ENCODE measurements at places on chromosomes 7 and 10.

DNA sequence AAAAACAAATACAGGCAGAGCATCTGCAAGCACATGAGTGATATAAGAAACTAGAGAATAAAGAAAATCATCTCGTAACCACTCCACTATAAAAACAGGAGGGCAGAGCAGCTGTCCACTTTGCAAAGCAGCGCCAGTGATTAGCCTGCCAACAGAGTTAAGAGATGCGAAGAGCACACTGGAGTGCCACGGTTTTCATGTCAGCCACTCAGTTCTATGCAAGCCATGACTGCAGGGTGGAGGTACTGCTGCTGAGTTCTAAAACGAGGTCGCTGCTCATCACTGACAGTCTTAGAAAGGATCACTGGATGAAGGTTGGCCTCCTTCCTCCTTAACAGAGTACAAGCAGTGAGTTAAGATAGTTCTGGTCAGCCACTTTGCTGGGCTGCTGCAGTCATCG, 58.5 kb downstream of the FGFR2 start:
- no peak for DNase-seq

DNA sequence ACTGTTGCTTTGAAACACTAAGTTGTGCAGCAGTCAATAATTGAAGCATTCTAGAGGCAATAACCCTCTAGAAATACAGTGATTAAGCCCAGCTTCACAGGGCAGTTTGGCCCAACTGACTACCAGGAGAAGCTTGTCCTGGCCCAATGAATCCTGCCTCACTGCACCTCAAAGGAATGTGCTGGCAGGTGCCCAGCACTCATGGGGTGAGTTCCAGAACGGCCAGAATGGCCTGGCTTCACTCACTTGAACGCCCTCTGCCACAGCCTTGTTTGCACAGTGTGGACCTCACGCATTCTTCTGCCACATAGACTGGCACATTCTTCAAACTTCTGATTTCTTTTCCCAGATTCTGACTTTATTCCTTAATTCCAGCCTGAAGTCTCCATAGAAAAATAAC, 6.6 kb upstream of the ITIH2 start:
- no peak for DNase-seq

DNA sequence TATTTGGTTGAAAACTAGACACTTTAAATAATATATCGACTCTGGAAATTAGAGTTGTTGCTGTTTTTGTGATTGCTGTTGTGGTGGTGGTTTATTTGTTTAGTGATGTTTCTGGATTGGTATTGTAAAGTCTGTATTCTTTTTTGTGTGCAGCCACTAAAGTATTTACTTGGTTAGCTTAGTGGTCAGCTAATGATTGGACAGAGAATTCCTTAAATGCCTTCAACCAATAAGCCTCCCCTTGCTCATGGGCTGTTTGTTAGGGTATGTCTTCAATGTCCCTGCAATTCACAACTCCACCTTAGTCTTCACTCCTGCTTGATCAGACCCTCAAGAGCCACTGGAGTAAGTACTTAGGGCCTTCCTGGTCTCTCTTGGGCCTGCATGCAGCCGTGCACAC, 71.0 kb downstream of the PAXIP1 start:
- DNase-seq, result no peak

DNA sequence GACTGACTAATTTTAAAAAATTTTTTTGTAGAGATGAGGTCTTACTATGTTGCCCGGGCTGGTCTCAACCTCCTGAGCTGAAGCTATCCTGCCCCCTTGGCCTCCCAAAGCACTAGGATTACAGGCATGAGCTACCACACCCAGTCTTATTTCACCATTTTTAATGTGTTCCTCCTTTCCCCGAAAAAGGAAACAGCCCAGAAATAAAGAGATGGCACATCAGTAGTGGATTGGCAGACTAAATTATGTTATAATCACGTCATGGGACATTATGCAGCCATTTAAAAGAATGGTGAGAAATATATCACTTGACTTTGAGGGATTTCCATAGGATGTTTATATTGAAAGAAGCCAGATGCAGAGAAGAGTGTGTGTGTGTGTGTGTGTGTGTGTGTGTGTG, 40.5 kb downstream of the CAPZA2 start:
- no peak for DNase-seq

GRCh38 chr10:71829896-71830295, 21.2 kb downstream of the PSAP start:
- DNase-seq, result no peak

DNA sequence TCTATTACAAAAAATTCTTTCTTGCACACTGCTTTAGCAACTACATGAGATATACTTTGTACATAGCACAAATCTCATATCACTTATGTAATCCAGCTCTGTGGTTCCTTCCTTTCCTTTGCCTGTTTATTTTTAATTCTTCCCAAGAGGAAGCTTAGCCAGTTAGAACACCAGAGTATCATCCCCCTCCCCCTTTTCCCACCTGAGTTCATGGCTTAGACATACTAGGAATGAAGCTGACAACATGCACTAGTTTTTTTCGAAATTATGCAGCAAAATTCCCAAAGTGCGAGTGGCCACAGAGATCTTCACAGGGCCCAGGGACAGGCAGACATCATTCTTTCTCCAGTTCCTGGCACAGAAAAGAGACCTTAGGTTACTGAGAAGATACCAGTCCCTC, 17.8 kb downstream of the CAV1 start:
- DNase-seq, result no peak

DNA sequence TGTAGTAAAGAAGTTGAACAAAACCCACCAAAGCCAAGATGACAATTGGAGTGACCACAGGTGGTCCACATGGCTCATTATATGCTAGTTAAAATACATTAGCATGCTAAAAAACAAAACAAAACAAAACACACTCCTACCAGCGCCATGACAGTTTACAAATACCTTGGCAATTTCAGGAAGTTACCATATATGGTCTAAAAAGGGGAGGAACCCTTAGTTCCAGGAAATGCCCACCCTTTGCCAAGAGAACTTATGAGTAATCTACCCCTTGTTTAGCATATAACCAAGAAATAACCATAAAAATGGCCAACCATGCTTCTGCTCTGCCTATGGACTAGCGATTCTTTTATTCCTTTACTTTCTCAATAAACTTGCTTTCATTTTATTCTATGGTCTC, 979.1 kb upstream of the POT1 start:
- no peak for DNase-seq

DNA sequence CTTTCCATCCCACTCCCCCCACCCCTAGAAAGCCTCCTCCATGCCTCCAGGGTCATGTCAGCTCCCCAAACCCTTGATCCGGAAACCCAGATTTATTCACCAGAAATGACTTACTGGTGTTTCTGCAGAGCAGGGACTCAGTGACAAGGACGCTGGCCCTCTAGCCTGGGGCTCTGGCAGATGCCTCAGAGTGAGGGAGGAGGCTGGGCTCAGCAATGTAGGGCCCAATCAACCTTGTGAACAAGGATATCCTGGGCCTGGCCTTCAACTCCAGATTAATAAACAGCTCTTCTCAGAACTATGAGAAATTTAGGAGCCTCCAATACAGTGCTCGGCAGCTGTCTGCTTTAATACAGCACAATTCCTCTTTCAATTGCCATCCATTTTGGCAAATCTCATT, at the start of gene MBL2:
MBL2 (minus strand) TSS at position 162 of the 400 bp plus-strand sequence. CDS start 1,149 bp downstream, outside the sequence.
- DNase-seq, result no peak

DNA sequence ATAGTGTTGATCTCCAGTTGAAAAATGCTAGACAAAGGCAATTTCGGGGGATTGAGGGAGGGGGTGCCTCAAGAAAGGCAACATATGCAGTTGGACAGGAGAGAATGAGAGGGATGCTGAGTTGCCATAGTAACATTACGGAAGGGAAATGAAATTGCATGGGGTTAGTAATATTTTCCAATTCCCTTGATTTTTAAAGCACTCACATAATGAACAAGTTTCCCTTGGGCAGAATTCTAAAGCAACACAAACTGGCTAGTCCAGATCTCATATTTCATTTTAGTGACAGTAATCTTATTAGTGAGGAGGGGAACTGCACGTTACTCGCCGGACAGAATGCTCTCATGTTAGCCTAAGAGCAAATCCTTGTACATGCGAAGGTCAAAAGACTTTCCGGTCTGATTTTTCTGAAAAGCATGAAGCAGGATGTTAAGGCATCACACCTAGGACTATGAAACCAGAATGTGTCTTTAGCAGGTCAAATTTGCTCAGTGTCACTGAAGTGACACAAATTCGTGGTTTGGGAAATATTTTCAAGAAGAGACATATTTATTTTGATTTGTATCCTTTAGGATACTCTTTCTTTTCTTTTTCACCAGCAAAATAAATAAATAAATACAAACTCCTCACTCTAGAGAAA, 165.5 kb downstream of the ANK3 start:
- no peak for DNase-seq

- DNase-seq, result no peak
Measured at GRCh38 chr10:7337431-7338171, 73.2 kb downstream of the SFMBT2 start.

DNA sequence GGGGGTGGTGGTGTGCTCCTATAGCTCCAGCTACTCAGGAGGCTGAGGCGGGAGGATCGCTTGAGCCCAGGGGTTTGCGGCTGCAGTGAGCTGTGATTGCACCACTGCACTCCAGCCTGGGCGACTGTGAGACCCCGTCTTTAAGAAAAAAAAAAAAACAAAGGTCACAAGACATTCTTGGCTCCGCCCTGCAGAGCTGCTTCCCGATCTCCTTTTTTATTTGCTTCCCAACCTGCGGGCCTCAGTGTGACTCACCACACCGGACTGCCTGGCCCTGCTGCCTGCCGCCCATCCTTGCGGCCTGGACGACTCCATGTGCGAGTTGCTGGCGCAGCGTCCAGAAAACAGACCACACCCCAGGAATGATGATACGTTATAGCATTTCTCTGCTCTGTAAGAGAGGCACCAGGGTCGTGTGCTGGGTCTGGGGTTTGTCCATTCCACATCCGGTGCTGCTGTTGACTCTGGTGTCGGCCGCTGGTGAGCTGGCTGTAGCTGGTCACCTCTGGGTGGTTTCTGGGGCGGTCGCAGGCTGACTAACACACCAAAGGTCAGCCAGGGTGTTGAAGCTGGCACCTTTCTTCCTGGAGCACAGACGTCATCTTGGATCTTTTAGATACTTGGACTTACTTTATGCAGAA, 123.6 kb downstream of the TCF7L2 start:
- DNase-seq, result no peak

DNA sequence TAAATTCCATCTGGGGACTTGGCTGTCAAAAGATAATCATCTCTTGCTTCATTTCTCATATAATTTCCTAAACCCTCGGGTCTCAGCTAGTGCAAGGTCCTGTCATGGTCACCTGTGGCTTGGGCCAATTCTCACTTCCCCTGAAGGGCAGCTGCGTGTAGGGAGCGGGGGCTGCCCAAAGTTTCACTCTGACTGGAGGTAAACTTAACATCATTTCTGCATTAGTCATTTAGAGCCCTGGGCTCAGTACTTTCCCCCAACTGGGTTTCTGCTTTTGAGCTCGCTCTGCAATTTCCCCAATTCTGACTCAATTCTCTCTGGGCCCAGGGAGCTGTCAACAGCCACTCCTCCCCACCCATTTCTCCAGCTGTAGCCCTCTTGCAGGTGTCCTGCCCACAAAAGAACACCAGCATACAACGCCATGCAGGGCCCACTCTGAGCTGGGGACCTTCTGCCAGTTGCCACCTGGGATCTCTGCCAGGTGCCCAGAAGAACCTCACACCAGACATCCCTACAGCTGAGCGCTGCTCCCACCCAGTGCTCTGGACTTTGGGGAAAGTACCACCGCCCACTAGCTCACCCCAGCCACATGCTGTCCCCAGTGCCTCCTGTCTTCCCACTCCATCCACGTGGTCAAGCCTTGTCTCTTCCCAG, 37.9 kb downstream of the VOPP1 start:
- peak; percentile 39 for DNase-seq

DNA sequence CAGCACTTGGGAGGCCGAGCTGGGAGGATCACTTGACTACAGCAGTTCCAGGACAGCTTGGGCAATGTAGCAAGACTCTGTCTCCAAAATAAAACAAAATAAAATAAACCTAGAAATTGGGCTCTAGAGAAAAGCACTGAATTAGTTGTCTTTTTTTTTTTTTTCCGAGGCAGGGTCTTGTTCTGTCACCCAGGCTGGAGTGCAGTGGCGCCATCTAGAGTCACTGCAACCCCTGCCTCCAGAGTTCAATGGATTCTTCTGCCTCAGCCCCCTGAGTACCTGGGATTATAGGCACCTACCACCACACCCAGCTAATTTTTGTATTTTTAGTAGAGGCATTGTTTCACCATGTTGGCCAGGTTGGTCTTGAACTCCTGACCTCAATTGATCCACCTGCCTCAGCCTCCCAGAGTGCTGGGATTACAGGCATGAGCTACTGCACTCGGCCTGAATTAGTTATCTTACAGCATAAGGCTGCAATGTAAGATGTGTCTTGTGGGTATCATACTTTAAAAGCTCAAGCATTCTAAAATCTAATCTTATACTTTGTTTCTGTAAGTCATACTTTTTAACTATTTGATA, 12.8 kb downstream of the MEIG1 start:
- no peak for DNase-seq

GRCh38 chr7:121643320-121643719, 229.6 kb upstream of the PTPRZ1 start:
- DNase-seq, result no peak

DNA sequence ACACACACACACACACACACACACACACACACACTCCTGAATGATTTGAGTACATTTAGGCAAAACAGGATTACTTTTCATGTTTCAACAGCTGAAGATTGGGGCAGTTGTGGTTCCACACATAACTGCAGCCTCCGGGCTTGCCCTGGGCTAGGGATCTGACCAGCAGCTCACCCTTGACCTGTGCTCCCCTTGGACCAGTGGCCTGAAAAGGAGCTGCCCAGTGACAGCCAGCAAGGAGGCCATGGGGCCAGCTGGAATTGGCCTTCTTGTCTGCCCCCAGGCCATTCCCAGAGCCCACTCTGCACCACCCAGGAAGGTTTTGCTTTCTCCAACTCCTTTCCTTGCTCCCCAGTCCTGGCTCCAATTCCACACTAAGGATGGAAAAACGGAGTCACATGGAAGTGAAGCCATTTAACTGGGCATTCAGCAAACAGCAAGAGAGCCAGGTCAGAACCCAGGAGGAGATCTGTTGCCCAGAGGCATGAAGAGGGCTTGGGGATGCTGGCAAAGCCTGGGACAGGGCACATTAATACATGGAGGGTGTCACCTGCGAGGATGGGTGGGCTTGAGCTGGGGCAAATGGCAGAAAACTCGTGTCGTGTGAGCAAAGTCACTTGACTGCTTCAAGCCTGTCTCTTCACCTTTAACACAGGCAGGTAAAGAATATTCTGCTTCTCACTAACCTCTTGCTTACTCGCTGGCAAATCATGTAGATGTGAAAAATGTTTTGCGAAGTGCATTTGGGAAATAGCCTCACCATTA, 61.5 kb upstream of the GDF10 start:
- no peak for DNase-seq

DNA sequence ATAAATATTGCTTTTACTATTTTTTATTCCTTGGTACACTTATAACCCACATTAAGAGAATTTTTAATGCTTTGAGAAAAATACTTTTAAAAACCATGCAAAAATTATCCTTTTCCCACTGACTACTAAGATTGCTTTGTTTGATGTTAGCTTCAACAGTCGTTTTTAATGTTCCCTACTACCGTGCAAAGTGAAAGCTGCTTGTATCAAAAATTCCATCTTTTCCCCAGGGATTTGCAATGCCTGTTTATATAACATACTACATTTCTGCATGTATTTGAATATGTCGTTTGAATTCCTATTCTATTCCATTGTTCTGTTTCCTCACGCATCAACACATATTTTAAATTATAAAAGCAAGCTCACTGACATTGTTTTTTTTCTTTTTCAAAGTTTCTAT, 54.4 kb downstream of the TFPI2 start:
- DNase-seq, result no peak

GRCh38 chr10:128031216-128031615, 95.0 kb downstream of the MKI67 start:
- no peak for DNase-seq

GRCh38 chr7:159329818-159330378, 185.2 kb upstream of the VIPR2 start:
- DNase-seq, result no peak

GRCh38 chr10:110815354-110816004, 56.2 kb upstream of the PDCD4 start:
- no peak for DNase-seq
